ENCODE measurements at places on chromosomes 7 and 10. TPM values are rescaled to one million over a fixed set of nuclear protein-coding genes. Genes with fewer than 3 reads are reported as not detected.
A peak's percentile ranks its signal among the peaks of the same experiment; 100 is the strongest.

The GFRA1 gene
- total RNA-seq, result 23.7 TPM

The SPDYE2 gene
- not detected for total RNA-seq

- no peak overlapping the region for H3K27ac ChIP-seq
- H3K27me3 ChIP-seq, result no peaks in the 10 kb centered on the region
- no peaks in the 10 kb centered on the region for H3K36me3 ChIP-seq
- H3K4me1 ChIP-seq, result peaks cover 4% of the 10 kb centered on the region
- no peak overlapping the region for H3K4me3 ChIP-seq
- no peak for DNase-seq
Measured at GRCh38 chr7:32061346-32061745, 8.9 kb downstream of the PDE1C start.

GRCh38 chr10:63421591-63421990 is 44.2 kb downstream of the JMJD1C start:
- H3K4me1 ChIP-seq, result peaks cover 29% of the 10 kb centered on the region
- peak overlapping the region; percentile 7 for H3K27ac ChIP-seq
- no peak for DNase-seq
- H3K27me3 ChIP-seq, result no peaks in the 10 kb centered on the region

GRCh38 chr7:103314852-103315251 is 17.6 kb downstream of the PMPCB start:
- no peak overlapping the region for H3K4me3 ChIP-seq
- H3K27ac ChIP-seq, result no peak overlapping the region
- no peaks in the 10 kb centered on the region for H3K4me1 ChIP-seq
- H3K36me3 ChIP-seq, result peaks cover 13% of the 10 kb centered on the region

DNA sequence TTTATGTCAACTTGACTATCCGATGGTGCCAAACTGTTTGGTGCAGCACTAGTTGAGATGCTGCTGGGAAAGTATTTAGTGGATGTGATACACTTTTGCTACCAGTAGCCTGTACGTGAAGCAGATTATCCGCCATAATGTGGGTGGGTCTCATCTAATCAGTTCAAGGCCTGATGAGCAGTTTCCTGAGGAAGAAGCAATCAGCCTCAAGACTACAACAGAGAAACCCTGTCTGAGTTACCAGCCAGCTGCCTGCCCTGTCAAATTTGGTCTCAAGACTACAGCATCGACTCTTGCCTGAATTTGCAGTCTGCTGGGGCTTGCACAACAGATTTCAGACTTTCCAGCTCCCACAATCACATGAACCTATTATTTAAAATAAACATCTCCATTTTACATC is 10.9 kb upstream of the RBP3 start:
- H3K4me3 ChIP-seq, result no peak overlapping the region
- DNase-seq, result no peak
- no peak overlapping the region for H3K27ac ChIP-seq
- H3K27me3 ChIP-seq, result no peaks in the 10 kb centered on the region
- H3K36me3 ChIP-seq, result no peaks in the 10 kb centered on the region

- no peak overlapping the region for H3K27ac ChIP-seq
- H3K4me1 ChIP-seq, result no peaks in the 10 kb centered on the region
- no peaks in the 10 kb centered on the region for H3K27me3 ChIP-seq
Measured at GRCh38 chr7:84647797-84648757, 453.5 kb upstream of the SEMA3A start.

DNA sequence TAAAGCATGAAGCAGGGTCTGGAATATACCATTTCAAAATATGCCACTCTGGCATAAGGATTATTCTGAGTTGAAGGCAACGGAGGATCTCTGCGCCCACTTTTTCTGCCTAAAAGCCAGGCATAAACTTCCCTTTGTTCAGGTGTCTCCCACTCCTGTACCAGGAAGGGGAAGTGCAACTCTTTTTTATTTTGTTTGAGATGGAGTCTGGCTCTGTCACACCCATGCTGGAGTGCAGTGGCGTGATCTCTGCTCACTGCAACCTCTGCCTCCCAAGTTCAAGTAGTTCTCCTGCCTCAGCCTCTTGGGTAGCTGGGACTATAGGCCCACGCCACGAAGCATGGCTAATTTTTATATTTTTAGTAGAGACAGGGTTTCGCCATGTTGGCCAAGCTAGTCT is 18.2 kb downstream of the SVIL start:
- H3K27me3 ChIP-seq, result no peaks in the 10 kb centered on the region
- DNase-seq, result no peak
- H3K4me1 ChIP-seq, result peaks cover 81% of the 10 kb centered on the region
- H3K36me3 ChIP-seq, result no peaks in the 10 kb centered on the region
- H3K4me3 ChIP-seq, result no peak overlapping the region

DNA sequence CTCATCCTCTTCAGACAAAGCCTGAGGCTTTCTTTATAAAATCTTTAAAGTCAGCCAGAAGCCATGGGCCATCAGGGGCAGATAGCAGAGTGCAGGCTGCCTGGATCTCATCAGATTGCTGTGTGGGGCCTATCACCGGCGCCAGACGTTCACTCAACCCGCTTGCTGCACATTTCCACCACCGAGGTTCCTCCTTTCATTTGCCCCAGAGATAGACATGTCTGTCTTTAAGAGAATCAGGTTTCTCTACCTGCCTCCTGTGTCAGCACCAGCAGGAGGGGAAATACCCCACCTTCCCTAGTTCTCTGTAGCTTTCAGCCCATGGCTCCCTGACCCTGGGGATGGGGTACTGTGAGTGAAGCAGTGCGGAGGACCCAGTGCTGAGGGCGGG is 22.0 kb downstream of the SLC18A2 start:
- H3K4me1 ChIP-seq, result no peaks in the 10 kb centered on the region
- DNase-seq, result no peak
- H3K27me3 ChIP-seq, result peaks cover 14% of the 10 kb centered on the region
- H3K4me3 ChIP-seq, result no peak overlapping the region
- no peaks in the 10 kb centered on the region for H3K36me3 ChIP-seq

- DNase-seq, result no peak
- no peaks in the 10 kb centered on the region for H3K27me3 ChIP-seq
- H3K4me1 ChIP-seq, result no peaks in the 10 kb centered on the region
- H3K36me3 ChIP-seq, result no peaks in the 10 kb centered on the region
- H3K27ac ChIP-seq, result no peak overlapping the region
Measured at GRCh38 chr10:7312488-7312857, 98.4 kb downstream of the SFMBT2 start.

Data from gastrocnemius medialis (tissue), 4 donors.